ENCODE measurements at places on chromosomes 13 and 19.

GRCh38 chr19:55041244-55041626 lies 3.2 kb upstream of the GP6 start:
- no peak for DNase-seq

- DNase-seq: peak; percentile 54
These were observed 112.2 kb downstream of the IER2 start for GRCh38 chr19:13262450-13262849.

DNA sequence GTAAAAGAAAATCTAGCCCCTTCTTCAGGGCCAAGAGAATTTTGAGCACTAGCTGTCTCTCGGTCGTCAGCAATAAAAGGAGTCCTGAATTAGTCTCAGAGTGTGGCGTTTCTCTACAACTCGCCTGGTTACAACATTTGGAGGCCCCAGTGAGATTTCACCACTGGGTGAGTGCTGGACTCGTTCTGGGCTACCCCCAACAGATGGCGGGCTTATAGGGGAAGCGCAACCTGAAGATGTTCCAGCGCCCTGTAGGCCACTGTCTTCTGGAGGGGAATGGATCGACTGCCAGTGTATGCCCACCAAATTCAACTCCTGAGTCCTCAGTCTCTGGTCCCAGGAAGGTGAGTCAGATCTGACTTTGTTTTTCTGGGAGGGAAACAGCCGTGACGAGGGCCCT lies 11.7 kb upstream of the ZNF181 start:
- DNase-seq: no peak

- peak; percentile 86 for DNase-seq
These were observed 417.3 kb downstream of the DIAPH3 start for GRCh38 chr13:59746291-59746962.

DNA sequence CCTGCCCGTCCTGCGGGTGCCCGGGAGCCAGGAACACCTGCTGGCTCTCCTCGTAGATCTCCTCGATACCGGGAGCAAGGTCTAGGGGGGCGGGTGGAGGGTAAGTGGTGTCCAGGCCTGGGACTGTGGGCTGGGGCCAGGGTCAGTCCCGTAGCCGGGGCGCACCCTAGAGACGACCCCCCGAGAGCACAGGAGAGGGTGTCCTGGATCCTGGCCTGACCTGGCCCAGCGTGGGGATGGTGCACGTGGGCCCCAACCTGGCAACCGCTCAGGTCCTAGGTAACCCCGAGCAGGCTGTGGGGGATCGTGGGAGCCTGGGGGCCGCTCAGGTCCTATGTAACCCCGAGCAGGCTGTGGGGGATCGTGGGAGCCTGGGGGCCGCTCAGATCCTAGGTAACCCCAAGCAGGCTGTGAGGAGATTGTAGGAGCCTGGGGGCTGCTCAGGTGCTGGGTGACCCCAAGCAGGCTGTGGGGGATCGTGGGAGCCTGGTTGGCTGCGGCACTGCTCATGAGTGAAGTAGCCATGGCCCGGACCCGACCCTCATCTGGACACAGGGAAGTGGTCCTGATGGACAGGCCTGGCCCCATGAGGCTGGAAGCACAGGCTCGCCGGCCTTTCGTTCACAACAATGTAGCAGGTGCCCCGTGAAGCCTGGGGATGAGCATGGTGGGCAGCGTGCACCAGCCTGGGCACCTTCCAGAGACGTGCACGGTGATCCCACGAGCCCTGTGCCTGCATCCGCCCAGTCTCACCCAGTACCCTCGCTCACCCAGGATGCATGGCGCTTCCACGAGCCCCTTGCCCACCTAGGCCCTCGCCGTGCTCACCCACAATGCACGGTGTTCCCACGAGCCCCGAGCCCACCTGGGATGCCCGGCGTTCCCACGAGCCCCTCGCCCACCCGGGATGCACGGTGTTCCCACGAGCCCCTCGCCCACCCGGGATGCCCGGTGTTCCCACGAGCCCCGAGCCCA lies 6.2 kb downstream of the GPX4 start:
- no peak for DNase-seq

DNA sequence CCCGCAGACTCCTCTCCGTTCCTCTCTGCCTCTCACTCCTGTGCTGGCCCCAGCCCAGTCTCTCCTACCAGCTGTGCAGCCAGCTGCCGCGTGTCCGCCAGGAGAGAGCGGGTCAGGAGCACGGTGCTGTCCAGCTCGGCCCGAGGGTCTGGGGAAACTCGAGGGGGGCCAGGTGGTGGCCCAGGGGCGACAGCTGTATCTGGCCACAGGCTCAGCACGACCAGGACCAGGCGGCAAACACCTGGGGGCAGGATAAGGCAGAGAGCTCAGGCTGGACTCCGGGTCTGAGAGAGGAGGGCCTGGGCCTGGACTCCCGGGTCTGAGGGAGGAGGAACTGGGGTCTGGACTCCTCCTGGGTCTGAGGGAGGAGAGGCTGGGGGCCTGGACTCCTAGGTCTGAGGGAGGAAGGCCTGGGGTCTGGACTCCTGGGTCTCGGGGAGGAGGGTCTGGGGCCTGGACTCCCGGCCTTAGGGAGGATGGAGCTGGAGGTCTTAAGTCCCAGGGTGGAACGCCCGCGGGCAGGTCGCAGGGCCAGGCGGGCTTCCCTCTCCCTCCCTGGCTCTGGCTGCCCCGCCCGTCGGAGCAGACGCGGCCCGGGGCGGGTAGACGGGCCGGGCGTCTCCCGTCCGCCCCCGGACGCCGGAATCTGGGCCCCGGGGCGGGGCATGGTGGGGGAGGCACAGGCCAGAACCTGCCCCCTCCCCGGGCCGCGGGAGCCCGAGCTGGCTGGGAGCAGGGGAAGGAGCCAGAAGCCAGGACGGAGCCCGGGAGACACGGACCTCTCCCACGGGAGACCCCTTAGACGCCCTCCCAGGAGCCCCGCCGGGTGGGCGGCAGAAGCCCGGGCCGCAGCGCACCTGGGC lies 1.3 kb downstream of the IL11 start:
- peak; percentile 73 for DNase-seq

DNA sequence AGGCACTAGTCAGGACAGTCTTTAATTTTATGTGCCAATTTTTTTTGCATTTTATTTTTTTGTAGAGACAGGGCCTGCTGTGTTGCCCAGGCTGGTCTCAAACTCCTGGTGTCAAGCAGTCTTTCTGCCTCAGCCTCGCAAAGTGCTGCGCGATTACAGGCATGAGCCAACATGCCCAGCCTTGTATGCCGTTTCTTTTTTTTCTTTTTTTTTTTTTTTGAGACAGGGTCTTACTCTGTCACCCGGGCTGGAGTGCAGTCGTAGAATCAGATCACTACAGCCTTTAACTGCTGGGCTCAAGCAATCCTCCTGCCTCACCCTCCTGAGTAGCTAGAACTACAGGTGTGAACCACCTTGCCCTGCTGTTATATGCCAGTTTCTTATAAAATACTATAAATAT lies 26.4 kb downstream of the BORA start:
- DNase-seq: no peak

DNA sequence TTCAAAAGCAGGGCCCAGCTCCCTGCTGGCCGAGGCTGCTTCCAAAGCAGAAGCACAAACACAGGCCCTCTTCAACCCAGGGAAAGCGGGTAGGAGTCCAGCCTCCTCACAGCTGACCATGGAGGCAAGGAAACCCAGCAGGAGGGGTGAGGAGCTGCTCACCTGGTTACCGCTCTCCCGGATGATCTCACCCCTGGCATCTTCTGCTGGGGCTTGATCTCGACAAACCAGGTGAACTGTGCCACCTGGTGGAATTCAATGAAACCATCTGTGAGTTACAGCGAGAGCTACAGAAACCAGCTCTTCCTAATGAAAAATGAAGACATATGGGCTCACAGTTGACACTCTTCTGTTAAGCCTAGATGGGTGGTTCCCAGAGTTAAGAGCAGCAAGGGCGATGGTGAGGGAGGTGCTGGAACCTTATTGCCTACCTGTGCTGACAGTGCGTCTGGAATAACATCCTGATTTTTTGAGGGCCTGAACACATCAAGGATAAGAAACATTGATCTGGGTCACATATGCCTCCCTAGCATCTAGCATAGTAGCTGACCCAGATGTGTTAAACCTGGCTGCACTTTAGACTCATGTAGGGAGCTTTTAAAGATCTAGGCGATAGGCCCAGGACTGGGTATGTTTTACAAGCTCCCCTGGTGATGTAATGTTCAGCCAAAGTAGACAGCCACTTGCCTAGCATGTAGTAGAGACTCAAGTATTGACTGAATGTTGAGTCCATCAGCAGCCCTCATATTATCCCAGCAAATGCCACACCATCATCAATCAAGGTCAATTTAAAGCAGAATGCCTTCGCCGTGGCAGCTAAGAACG lies 6.1 kb downstream of the DHRS12 start:
- DNase-seq: peak; percentile 59

DNA sequence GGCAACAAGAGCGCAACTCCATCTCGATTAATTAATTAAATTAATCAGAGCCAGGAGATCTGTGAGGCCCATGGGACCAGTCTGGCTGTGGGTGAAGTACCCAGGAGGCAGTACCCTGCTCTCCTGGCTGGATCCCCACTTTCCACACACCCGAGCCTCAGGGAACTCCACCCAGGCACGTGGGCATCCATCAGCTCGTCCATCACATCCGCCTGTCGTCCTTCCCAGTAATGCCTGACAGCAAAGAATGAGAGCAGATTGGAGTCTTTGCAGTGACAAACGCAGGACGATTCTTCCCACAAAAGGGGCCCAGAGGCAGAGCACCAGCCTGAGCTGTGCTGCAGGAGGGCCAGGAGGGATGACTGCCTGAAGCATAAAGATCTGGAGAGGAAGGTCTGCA lies 35.8 kb downstream of the VSTM2B start:
- no peak for DNase-seq

DNA sequence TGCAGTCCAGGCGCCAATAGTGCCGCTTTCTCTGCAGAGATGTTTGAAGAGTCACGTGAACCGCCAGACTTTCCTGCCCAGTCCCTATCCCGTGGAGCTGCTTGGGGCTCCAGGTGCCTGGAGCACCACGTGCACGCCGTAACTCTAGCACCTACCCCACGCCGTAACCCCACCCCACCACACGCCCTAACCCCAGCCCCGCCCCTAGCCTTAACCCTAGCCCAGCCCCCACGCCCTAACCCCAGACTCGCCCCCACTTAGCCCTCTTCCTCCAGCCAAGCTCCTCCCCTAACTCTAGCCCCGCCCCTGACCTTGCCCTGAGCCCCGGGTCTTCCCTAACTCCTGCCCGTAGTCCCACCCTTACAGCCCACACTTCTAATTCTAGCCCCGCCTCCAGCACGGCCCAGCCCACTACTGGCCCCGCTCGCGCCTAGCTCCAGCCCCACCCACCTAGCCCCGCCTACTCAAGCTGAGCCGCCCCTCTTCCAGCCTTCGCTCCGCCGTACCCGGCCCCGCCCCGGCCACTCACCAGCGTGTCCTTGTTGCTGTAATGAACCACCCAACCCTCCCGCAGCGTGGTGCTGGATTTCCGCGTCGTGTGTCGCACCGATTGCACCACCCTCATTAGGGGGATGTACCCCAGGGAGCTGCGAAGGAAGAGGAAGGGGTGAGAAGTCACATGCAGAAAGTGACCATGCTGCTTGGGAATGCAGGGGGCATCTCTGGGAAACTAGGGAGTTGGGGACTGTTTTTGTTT lies 19.5 kb downstream of the PRKD2 start:
- DNase-seq: peak; percentile 78

- peak; percentile 66 for DNase-seq
These were observed 15.7 kb downstream of the PNPLA6 start for GRCh38 chr19:7550987-7551761.

DNA sequence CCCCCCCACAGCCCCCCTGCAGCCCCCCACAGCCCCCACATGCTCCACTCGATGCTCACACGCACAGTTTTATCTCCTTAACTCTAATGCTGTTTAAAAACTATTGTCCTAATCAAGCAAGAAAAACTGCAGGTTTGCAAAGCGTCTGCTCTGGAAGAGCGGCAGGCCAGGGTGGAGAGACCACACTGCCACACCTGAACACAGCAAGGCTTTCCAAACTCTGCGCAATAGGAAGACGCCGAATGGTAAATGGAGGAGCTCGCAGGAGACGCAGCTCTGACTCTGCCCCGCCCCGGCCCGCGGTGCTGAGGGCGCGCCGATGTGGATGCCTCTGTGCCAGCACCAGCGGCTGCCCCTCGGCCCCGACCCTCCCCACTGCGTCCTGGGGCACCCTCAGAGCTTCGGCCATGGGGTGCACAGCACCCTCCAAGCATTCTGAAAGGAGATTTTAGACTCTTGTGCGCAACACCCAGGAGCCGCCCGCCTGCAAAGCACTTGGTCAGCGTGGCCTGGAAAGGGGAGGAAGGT lies 32.4 kb downstream of the RASA3 start:
- DNase-seq: peak; percentile 52

DNA sequence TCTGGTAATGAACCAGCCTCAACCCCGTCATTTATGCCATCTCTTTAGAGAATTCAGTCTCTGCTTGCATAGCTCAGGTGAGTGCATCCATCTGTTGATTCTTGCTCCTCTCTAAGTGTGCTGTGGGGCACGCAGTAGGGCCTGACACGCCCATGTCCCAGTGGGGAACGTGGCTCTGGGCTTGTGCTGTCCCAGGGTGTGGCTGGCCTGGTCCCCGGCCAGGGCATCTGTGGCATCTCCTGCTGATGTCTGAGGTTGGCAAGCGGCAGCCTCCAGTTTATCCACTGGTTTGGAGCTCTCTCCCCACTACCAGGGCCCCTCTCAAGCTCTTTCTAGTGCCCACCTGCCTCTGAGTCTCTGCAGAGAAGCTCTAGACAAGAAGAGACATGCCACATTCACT lies 146.6 kb upstream of the GJB6 start:
- no peak for DNase-seq

GRCh38 chr19:20662421-20663105 lies 1.2 kb upstream of the ZNF626 start:
- DNase-seq: no peak

DNA sequence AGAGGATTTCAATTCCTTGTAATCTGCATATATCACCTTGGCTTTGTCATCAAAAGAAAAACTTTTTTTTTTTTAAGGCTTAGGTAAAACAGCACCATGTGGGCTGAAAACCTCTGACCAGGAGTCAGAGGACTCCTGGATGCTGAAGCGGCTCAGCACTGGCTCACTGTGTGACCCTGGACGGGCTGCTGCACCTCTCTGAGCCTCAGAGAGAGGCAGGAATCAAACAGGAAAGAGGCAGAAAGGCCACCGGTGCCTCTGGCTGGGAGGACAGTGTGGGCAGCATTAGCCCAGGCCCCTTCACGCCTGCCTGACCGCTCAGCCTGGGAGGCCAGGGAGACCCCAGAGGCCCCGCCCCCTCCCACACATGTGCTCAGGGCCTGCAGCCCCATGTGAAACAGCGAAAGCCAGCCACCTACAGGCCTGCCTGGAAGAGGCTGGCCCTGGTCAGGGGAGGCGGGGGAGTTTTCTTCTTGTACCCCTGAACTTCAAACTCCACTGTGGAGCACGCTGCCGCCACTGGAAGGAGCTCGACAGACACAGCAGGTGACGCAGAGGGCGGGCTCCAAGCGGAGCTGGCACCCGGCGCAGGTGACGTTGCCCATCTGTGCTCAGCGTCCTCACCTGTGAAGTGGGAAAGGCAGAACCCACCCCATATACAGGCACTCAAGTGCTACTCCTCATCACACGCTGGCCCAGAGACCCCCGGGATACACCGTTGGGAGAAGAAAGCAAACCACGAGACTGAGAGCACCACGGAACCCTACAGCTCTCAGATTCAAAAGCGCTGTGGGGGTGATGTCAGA lies 39.7 kb downstream of the MLLT1 start:
- no peak for DNase-seq
